ENCODE measurements at places on chromosomes 7 and 10. TPM values are rescaled to one million over a fixed set of nuclear protein-coding genes. Genes with fewer than 3 reads are reported as not detected.
A peak's percentile ranks its signal among the peaks of the same experiment; 100 is the strongest.

The SMKR1 gene
- total RNA-seq, result 1.1 TPM

The NUTM2D gene
- total RNA-seq, result 6.8 TPM

GRCh38 chr7:29883462-29884398 lies 77.4 kb downstream of the WIPF3 start:
- DNase-seq, result no peak
- peaks cover 4% of the 10 kb centered on the region for H3K27me3 ChIP-seq
- H3K4me1 ChIP-seq, result no peaks in the 10 kb centered on the region
- peak overlapping the region; percentile 11 for H3K4me3 ChIP-seq

GRCh38 chr10:48266528-48266927 lies 8.0 kb downstream of the FRMPD2 start:
- H3K4me3 ChIP-seq, result no peak overlapping the region
- no peaks in the 10 kb centered on the region for H3K4me1 ChIP-seq
- no peaks in the 10 kb centered on the region for H3K36me3 ChIP-seq
- no peaks in the 10 kb centered on the region for H3K27me3 ChIP-seq
- no peak for DNase-seq

- no peak for DNase-seq
- H3K4me3 ChIP-seq, result no peak overlapping the region
- no peak overlapping the region for H3K27ac ChIP-seq
- H3K4me1 ChIP-seq, result peaks cover 6% of the 10 kb centered on the region
- no peaks in the 10 kb centered on the region for H3K27me3 ChIP-seq
Measured at GRCh38 chr7:42699380-42700178, 212.3 kb downstream of the C7orf25 start.

DNA sequence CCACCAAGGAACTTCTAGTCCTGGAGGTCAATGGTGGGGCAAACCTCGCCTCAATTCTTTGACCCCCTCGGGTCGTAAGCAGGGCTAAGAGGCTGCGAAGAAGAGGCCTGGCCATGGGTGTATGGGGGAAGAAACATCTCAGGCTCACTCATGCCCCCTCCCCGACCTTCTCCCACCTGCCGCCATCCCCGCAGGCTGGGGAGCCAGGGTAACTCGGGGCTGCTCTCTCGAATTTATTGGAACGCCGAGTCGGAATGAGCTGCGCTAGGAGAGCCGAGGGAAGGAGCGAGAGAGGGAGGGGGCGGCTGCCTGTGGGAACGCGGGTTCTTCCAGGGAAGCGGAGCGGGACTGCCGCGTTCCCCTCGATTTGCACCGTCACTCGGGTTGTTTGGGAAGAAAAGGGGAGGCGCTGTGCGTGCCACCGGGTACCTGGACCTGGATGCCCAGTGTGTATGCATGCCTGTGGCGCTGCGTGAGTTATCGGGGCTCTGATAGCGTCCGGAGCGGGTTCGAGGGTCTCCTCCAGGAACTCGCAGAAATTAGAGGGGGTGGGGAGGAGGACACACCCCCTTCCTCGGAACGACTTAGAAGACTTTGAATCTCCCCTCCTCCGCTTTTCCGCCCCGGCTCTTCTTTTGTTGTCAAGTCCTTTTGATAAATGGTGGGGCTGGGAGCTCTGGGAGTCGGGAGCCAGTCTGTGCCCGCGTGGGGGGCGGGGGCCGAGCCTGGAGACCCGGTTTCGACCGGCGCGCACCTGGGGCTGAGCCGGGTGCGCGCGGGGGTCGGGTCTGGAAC lies 1.8 kb upstream of the ZNF503 start:
- peaks cover 15% of the 10 kb centered on the region for H3K4me1 ChIP-seq
- H3K4me3 ChIP-seq, result peak overlapping the region; percentile 93
- DNase-seq, result peak; percentile 69
- peaks cover 15% of the 10 kb centered on the region for H3K36me3 ChIP-seq

GRCh38 chr10:119829429-119829828 lies 43.2 kb downstream of the MCMBP start:
- no peak overlapping the region for H3K27ac ChIP-seq
- no peak for DNase-seq
- no peaks in the 10 kb centered on the region for H3K4me1 ChIP-seq
- H3K4me3 ChIP-seq, result no peak overlapping the region

DNA sequence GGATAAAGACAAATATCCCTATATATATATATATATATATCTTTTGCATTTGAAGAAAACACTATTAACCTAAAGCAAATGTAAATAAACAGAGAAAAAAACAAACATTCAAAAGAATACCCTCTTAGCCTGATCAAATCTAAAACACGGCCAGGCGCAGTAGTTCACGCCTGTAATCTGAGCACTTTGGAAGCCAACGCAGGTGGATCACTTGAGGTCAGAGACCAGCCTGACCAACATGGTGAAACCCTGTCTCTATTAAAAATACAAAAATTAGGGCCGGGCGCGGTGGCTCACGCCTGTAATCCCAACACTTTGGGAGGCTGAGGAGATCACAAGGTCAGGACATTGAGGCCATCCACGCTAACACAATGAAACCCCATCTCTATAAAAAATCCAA lies 9.2 kb downstream of the ANXA7 start:
- no peaks in the 10 kb centered on the region for H3K27me3 ChIP-seq
- no peak overlapping the region for H3K4me3 ChIP-seq
- no peak for DNase-seq
- H3K27ac ChIP-seq, result no peak overlapping the region

GRCh38 chr10:114392112-114392835 lies 12.0 kb downstream of the AFAP1L2 start:
- no peak overlapping the region for H3K27ac ChIP-seq
- no peak overlapping the region for H3K4me3 ChIP-seq
- DNase-seq, result no peak
- no peaks in the 10 kb centered on the region for H3K36me3 ChIP-seq
- peaks cover 5% of the 10 kb centered on the region for H3K4me1 ChIP-seq

GRCh38 chr7:158063850-158064610 lies 523.6 kb downstream of the PTPRN2 start:
- H3K4me3 ChIP-seq, result no peak overlapping the region
- DNase-seq, result no peak
- H3K27me3 ChIP-seq, result no peaks in the 10 kb centered on the region
- H3K27ac ChIP-seq, result no peak overlapping the region
- H3K36me3 ChIP-seq, result no peaks in the 10 kb centered on the region

GRCh38 chr10:22317076-22317370 lies 835 bp downstream of the COMMD3 start:
- H3K27me3 ChIP-seq, result no peaks in the 10 kb centered on the region
- peak overlapping the region; percentile 91 for H3K27ac ChIP-seq
- peak overlapping the region; percentile 86 for H3K4me3 ChIP-seq
- DNase-seq, result no peak
- H3K36me3 ChIP-seq, result no peaks in the 10 kb centered on the region

DNA sequence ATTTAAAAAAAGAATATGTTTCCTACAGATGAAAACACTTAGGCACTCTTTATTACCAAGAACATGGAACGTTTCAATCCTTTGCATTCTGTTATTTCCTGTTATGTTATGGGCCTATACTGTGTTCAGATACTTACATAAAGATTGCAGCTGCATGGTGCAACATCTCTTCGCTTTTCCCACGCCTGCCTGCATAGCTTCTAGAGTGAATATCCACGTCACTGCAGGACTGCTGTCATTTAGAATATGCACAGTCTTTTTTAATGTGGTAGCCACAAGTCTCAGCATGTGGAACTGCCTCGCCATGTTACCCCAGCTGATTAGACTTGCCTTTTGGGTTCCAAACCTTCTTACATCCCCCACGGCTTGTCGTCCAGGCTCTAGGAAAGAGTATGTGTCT lies 69.6 kb upstream of the GATA3 start:
- no peak overlapping the region for H3K4me3 ChIP-seq
- no peaks in the 10 kb centered on the region for H3K36me3 ChIP-seq
- no peaks in the 10 kb centered on the region for H3K27me3 ChIP-seq
- DNase-seq, result no peak

DNA sequence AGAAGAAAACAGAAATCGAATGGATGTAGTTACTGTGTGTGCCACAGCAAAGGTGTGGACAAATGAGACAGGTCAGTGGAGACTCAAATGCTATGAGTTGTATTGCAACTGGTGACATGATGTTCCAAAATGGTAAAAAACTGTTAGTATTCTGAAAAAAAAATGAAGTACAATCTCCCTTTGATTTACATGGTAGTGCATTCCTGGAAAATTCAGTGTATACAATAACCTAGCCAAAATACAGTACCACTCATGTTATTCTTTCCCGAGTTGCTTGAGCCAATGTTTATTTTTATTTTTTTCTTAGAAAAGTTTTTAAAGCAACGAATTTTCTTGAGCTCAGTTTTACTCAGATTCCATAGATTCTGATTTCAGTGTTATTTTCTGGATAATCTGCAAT lies 47.7 kb upstream of the ODAD2 start:
- H3K4me3 ChIP-seq, result no peak overlapping the region
- no peaks in the 10 kb centered on the region for H3K27me3 ChIP-seq
- DNase-seq, result no peak
- no peak overlapping the region for H3K27ac ChIP-seq
- H3K36me3 ChIP-seq, result no peaks in the 10 kb centered on the region

All from lower lobe of right lung (tissue), 2 donors.